ENCODE measurements at places on chromosomes 12 and 14. TPM values are rescaled to one million over a fixed set of nuclear protein-coding genes. Genes with fewer than 3 reads are reported as not detected.

DACT1 gene
- polyA plus RNA-seq = 5.7 TPM

KRT83 gene
- not detected for polyA plus RNA-seq

HOXC4 gene
- polyA plus RNA-seq = not detected

MEG3 gene
- polyA plus RNA-seq = not detected

TMCC3 gene
- polyA plus RNA-seq = 1.6 TPM
